ENCODE measurements at places on chromosomes 2 and 18.

GRCh38 chr2:9757501-9758264 lies 85.6 kb upstream of the TAF1B start:
- DNase-seq, result no peak

DNA sequence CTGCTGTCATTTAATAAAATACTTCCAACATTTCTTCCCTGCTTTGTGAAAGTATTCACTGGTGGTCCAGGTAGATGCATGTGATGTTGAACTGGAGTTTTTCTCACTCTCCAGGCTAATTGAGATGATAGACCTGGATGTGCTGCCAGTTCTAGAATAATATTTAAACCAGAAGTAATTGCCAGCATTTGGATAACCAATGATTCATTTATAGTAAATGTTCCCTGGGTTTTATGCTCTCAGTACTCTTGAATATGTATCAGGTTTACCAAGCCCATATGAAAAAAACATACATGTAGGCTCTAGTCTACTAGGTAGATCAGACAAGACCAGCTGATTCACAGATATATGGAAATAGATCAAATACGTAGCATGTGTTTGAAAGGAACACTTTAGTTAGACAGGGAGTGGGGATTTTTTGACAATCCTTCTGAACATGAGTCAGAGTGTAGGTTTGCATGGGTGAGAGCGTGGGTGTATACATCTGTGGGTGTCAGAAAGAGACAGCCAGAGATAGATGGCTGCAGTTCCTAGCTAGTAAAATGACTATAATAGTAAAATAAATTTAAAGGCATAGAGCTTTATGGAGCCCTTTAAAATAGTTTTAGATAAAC lies 115.1 kb downstream of the NAB1 start:
- peak; percentile 10 for DNase-seq

GRCh38 chr2:223888251-223888650 lies 50.9 kb upstream of the AP1S3 start:
- no peak for DNase-seq

DNA sequence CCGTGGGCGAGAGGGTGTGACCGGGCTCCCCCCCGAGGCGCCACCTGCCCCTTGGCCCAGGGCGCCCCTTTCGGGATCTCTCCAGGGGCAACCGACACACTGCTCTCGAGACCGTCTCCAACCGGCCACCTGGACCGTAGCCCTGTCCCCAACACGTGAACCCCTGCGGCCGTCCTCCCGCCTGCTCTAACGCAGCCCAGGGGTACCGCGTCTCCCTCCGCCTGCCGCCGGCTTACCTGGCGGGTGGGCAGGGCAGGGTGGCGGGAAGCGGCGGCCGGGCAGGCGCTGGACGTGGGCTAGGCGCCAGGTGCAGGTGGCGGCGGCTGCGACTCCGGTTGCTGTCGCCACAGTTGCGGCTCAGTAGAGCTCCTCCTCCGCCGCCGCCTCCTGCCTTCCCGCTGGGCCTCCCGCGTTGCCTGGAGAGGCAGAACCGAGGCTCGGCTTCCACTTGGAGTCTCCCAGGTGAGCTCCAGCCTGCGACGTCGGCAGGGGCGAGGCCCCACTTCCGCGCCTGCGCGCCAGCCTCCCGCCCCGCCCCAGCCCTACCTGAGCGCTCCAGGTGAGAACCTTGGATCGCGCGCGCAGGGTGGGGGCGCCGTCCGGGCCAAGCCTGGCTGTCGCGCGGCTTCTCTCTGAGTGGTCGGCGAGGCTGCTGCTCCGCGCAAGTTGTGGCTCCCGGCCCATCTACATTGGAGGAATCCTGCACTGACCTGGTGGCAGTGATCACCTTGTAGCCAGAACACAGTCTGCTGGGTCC lies at the start of gene GALNT3:
Gene GALNT3 (minus strand): TSS at position 469 of the 757 bp plus-strand sequence. CDS start 23,547 bp downstream, outside the sequence.
- no peak for DNase-seq

- no peak for DNase-seq
Measured at GRCh38 chr2:236120141-236120601, 48.0 kb downstream of the GBX2 start.

- no peak for DNase-seq
Measured at GRCh38 chr2:11701751-11702301, 31.8 kb upstream of the NTSR2 start.

- no peak for DNase-seq
Measured at GRCh38 chr2:118122594-118123281, 34.5 kb downstream of the INSIG2 start.

GRCh38 chr2:113088213-113088992 lies 20.6 kb downstream of the IL1F10 start:
- DNase-seq, result no peak

DNA sequence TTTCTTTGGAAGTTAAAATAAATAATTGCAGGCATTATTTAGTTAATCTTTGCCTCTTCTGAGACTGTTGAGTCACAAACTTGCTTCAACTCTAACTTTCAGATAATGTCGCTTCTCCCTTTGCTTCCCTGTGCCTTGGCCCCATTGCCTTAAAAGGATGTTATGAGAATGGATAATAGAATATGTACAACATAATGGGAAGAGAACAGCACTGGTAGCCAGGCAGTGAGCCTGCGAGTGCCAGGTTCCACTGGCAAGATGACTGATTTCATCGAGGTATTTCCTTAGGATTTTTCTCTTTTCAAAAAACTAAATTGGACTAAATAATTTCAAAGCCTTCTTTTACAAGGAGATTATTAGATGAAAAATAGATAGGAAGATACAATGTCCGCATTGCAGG lies 420.9 kb downstream of the TGIF1 start:
- no peak for DNase-seq

DNA sequence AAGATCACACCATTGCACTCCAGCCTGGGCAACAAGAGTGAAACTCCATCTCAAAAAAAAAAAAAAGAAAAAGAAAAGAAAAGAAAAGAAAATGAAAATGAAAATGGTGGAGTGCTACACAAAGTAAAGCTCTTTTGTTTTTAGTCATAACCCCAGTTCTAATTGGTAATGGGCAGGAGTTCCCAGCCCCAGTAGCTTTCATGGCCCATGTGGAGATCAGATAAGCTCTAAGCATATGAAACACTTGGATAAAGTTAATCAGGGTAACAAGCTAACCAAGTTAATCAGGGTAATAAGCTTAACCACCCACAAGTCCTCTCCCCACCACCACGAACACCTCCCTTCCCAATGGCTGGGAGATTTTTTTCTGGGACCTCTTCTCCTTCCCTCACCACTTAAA lies 240.8 kb downstream of the BCL11A start:
- no peak for DNase-seq

DNA sequence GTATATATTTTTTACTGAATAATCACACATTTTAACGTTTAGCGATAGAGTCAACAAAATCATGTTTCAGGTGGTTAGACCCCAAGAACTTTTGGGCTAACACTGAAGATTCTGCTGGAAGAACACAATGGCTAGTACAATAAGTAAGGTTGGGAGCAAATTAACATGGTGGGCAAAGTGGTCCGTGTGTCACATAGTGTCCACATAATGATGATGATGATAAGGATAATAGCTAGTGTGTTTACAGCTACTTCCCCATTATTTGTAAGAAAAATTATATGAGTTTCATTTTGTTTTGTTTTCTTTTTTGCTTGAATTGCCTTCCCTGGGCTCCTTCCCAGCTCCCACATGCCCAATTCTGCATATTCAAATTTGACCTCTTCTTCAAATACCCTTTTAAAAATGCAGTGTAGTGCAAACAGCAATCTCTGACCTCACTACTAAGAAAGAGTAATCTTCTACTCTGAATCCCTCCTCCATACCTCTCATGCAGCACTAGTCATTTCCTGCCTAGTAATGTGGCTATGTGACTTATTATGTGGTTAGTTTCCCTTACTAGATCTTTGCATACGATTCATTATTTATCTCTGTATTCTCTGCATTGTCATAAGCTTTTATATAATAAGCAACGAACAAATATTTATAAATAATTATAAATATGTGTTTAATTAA lies 16.9 kb upstream of the VPS54 start:
- no peak for DNase-seq

DNA sequence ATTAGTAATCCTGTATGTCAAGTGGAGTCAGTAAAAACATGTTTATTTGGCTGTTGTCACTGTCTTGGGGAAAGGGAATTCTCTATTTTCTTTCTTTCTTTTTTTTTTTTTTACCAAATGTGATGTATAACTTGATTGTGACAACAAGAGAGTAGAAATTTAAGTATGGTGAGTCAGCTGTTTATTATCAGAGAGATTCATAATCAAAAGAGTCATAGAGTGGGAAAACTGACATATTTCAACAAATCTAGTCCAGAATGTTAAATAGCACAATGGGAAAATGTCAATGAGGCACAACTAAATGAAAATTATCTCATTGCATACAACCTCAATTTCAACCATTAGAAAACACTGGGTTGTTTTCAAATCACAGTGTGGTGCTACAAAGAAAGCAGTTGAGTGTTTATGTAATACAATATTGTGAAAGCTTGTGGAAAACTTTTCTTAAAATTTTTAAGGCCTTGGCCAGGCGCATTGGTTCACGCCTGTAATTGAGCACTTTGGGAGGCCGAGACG lies 111.9 kb upstream of the DTNA start:
- no peak for DNase-seq

DNA sequence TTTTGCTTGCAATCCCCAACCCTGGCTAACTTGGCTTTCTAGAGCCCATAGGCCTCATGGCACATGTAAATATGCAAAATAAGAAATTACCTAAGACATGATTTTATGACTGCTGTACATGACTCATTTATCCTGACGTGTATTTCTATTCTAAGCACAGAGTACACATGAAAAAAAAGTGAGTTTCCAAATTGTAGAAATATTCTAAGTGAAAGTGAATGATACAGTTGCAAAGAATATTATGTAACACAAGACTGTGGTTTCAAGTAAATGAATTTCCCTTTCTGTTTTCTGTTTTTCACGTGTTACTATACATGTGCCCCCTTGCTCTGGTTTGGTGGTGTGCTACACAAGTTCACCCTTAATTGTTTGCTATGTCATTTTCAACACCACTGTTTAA lies 162.4 kb downstream of the LRP1B start:
- no peak for DNase-seq

GRCh38 chr2:26610504-26611335 lies 30.4 kb downstream of the CIB4 start:
- no peak for DNase-seq

DNA sequence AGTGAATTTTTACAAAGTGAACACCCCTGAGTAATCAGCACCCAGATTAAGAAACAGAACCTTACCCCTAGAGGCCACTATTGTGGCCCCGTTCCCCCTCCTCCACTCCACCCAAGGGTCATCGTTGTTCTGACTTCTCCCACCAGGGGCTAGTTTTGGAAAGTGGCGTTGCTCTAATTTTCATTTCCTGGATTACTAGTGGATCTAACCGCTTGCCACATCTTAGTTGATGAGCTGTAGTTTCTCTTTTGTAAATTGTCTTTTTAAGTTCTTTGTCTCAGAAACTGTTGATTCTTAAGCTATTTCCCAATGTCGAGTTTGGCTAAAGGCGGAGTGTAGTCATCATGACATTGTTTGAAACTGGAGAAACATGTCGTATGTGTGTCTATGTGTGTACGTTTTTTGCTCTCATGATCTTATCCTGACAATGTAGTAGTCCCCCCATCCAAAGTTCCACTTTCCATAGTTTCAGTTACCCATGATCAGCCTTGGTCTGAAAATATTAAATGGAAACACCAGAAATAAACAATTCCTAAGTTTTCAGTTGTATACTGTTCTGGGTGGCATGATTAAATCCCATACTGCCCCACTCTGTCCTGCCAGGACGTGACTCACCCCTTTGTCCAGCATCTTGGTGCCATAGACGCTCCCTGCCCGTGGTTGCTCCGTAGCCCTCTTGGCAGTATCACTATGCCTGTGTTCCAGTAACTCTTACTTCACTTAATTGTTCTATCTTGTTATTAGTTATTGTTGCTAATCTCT lies 71.0 kb upstream of the SP3 start:
- no peak for DNase-seq

DNA sequence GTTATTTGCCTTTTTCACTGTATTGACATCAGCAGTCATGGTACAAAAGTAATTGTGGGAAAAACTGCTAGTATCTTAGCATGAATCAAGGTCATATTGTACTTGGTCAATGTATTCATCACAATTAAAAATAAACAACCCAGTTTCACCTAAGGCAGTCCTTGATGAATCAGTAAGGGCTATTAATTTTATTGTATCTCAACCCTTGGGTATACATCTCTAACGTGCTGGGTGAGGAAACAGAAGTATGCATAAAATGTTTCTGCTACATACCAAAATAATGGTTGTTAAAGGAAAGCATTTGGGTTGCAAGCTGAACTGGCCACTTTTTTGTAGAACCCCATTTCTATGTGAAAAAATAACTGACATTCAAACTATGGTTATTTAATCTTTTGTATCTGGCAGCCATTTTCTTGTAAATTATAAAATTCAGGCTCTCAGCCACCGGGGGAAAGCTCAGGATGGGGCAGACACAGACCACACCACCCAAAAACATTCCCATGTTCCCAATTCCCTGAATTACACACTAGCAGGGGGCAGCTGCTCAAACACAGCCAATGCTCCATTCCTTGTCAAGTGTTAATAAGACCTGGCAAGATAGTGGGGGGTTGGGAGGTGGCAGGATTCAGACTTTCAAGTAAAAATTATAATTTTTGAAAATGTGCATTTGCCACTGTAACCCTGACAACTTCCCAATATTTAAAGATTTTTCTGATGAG lies 49.3 kb downstream of the OLA1 start:
- DNase-seq, result no peak

- no peak for DNase-seq
Measured at GRCh38 chr2:239392072-239392357, 8.8 kb downstream of the HDAC4 start.

- no peak for DNase-seq
Measured at GRCh38 chr2:100321179-100321865, 979 bp downstream of the LONRF2 start.

- DNase-seq, result no peak
Measured at GRCh38 chr2:164644036-164644700, 22.9 kb upstream of the GRB14 start.

DNA sequence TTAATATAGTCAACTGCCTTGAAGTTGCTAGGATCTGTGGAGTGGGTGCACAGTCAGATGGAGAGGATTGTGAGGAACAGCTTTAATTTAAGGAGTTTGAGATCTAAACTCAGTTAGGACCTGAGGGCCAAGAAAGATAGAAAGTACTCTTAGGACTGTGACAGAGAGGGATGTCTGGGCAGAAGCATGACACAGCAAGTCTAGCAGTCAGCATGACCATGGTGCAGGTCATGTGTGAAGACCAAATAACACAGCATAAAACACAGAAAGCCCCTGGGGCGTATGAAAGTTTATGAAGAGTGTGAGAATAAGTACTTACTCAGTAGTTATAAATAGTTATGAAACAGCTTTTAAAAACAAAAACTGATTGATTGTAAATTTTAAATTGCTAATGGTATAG lies 107.2 kb downstream of the GALNT1 start:
- no peak for DNase-seq

GRCh38 chr2:102438111-102438510 lies 15.2 kb downstream of the IL18RAP start:
- DNase-seq, result no peak

DNA sequence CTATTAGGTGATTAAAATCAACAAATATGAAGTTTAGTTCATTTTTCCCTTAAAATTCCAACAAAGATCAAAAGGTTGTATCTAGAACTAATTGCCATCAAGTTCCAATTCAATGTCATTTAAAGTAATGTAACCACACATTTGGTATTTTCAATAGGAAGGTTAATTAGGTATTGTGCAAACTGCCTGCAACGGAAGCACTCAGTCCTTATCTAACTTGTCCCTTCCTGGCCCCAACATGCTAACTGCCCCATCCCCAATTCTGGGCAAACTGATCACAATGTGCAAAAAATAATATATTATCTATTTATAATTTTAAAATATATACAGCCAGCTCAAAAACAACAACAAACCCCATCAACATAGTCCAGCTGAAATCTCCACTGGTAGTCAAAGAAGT lies 33.2 kb downstream of the VIL1 start:
- DNase-seq, result no peak

Measured in stimulated activated CD4-positive, alpha-beta T cell treated with anti-CD3 and anti-CD28 coated beads, Interleukin-1b, Interleukin-23, amount 100 ng/mL, for 1 hour (primary cell).